ENCODE measurements at places on chromosomes 2 and 18.

- no peak for DNase-seq
Observed at GRCh38 chr2:217621391-217621801, 381.4 kb downstream of the TNS1 start.

GRCh38 chr2:128402911-128403670 is 84.4 kb upstream of the HS6ST1 start:
- DNase-seq: no peak

DNA sequence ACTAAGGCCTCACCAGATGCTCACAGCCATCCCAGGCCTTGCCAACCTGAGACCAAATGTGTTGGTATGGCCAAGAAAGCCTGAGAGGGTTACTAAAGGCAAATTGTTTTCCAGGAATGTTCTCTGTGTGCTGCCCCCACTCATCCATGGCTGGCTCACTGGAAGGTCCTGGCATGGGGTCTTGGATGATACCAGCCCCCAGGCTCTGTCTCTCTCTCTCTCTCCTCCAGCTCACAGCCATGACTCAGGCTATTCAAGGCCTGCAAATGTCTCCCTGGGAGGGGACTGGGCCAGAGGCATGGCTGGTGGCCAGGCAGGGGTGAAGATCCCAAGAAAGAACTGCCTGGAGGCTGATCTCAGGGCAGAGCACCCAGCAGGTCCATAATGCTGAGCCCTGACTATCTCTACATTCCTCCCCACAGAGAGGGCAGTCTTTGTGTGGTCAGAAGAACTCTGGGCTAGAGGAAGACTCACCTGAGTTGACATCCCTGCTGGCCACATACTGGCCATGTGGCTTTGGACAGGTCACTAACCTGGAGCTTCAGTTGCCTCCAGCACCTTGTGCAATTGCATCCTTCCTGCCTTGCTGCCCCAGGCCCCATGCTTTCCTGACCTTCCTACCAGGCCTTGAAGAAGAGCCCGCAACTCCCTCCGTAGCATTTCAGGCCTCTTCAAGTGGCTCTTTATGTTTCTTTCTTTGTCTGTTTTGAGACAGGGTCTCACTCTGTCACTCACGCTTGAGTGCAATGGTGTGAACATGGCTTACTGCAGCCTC is 150.4 kb downstream of the ZFP36L2 start:
- no peak for DNase-seq

DNA sequence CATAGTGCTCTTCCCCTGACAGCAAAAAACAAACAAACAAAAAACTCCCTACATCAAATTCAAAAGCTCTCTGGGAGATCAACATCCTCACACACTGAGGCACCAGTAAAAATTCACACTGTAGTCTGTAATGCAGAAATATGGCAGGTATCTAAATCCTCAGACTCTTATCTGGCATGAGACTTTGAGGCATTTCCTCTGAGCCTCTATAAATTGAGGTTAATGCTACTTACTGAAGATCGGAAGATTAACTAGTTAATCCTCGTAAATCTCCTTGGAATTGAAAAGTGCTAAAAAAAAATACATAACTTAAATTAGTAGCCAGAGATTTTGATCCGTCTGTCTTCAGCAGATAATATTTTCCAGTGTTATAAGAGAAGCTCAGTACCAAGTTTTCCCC is 65.0 kb downstream of the AP1S3 start:
- DNase-seq: no peak

DNA sequence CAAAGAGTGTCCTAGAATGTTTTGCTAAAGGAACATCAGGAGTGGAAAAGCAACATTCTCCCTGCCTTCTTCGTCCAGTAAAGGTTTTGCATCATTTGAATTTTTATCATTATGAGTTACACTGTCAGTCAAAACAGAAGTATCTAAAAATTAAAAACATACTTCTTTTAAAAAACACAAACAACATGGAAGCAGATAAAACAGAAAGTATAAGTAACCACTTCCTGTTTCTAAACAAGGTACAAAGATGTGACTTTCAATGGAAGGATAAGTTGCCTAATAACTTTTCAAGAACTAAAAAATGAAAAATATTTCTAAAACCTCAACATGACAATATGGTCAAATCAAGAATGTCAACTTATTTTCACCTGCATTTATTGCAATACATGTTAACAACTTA is 158.2 kb downstream of the STK39 start:
- DNase-seq: no peak

GRCh38 chr2:219107758-219108157 is 47.0 kb upstream of the IHH start:
- no peak for DNase-seq

DNA sequence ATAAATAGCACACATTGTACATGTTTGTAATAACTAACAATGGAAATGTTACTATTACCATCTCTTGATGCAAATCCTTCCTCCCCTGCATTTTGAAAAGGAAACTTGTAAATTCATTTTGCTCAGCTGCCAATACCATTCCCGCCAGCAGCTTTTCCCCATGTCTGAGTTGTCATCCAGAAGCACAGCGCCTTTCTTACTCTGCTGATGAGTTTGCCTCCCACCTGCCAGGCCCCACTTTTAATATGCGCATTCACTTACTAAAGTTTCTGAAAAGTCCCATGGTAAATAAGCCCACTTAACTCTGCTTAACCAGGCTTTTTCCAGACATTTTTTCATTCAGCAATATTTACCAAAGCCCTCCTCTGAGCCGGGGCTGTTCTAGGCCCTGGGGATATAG is 3.9 kb downstream of the CHST10 start:
- DNase-seq: no peak

DNA sequence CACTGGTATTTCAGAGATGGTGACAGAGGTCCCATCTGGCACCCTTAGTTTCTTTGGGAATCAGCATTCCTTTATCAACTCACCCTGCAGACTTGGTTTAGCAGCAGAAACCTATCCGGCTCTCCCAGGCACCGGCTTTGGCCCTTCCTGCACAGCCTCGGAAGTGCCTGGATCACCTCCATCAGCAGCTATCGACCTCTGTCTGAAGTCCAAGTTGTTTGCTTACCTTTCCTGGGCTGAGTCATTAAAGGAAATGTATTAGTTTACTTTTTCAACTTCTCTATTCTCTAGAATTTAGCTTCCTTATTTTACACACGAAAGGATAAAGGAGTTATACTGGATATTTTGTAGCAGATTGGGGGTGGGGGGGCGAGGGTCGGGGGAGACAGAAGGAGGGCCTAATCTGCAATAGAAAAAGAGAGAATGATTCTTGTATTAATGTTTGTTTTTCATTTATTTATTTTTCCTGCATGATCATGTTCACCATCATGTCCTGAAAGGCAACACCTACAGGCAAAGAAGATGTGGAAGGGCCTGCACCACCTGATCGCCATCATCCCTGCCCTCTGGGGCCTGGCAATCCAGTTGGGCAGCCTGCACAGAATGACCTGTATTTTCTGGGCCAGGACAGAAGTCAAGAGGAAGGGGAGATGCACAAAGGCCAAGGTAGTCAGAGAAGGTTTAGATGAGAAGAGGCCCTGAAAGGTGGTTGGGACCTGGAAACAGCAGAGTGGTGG is 22.1 kb upstream of the MAT2A start:
- no peak for DNase-seq

- no peak for DNase-seq
Observed at GRCh38 chr2:69483696-69484095, 46.5 kb upstream of the NFU1 start.

GRCh38 chr2:69185807-69186206 is 172.8 kb downstream of the ANTXR1 start:
- DNase-seq: no peak

DNA sequence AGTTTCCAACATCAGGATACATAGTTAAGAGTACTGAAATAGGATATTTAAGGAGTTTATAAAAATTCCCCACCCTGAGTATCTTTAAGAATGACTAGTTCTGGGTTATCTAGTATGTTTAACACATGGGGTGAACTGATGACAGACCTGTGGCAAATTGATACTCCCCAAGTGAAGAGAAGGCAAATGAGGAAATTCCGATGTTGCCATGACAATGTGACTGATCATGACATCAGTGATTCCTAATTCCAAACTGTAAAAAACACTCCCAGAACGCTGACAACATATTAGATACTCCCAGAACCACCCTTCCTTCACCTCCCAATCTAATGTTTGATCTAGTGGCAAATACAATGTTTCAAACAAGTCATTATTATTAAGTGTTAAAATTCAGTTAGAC is 77.6 kb downstream of the RBMS1 start:
- DNase-seq: no peak

GRCh38 chr2:208174144-208174543 is 10.8 kb upstream of the CRYGA start:
- DNase-seq: no peak

- DNase-seq: no peak
Observed at GRCh38 chr2:237691029-237691907, 63.9 kb downstream of the LRRFIP1 start.

GRCh38 chr2:63050334-63051041 is at the start of gene OTX1:
TSS of gene OTX1 (plus strand) at chr2:63050830. CDS start at chr2:63052991, 2,161 bp downstream.
- DNase-seq: no peak

All from activated T-cell treated with anti-CD3 and anti-CD28 coated beads for 4 hours (primary cell).